ENCODE measurements at places on chromosomes 5 and 9.

DNA sequence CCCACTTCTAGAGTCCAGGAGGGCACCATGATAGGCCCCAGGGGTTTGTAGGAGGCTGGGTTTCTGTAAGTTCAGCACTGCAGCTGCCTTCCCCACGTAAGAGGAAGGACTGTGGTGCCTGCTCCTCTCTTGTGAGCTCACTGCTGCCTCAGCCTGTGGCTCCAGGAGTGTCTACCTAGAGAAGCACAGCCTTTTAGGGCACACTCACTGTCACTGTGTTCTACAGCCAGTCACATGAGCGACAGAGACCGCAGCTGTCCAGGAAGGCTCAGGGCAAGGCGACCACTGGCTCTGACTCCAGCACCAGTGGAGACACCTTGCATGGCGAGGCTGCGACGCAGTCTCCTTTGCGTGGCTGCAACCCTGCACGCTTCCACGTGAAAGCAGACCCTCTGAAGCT lies 72.8 kb downstream of the OTULIN start:
- DNase-seq: no peak

DNA sequence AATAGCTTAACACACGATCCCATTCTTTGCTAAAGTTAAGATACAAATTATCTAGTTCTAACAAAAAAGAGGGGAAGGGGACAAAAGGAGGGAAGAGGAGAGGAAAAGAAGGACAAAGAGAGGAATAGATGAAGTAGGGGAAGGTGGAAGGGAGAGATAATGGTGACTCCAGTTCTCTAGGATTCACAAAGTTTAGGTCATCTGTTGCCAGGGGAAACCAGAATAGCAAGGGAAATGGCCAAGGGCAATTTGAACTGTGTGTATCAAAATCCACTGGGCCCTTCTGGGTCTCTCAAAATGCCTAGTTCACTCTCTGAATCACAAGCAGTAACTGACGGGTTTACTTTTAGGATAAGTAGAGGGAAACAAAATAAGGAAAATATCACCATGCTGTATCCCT lies 7.6 kb downstream of the SLC24A2 start:
- no peak for DNase-seq

DNA sequence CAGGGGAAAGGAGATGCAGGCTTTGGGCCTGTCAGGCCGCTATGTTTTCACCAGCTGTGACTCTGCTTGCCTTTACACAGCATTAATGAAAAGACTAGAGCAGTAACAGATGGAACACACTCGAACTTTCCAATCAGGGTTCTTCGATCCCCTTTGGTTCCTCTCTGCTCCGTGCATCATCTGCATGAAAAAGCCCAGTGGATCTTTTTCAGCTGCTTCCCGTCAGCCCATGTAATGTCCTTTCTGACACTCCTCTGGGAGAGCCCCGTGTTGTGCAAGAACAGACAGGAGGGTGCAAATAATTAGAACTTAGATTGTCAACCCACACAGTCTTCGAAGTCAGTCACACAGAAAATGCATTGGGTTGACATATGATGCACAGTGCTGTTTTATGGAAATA lies 448.9 kb upstream of the ZNF462 start:
- DNase-seq: no peak

DNA sequence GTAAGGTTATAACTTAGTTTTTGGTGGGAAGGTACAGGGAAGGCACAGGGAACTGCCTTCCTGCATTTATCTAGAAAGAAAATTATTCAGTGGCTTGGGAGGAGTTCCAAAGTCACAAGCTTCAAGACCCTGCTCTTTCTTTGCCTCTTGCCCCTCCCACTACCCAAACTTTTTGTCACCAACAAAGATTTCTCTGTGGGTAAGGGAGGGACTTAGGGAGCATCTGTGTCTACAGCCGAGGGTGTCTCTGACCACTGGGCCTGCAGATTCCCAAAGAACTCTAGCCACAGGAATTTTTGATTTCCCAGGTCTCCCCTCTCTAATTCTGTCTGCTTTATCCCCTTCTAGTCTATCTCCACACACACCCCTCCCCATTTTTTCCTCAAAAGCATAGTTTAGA lies 2.1 kb downstream of the ECSCR start:
- DNase-seq: no peak

DNA sequence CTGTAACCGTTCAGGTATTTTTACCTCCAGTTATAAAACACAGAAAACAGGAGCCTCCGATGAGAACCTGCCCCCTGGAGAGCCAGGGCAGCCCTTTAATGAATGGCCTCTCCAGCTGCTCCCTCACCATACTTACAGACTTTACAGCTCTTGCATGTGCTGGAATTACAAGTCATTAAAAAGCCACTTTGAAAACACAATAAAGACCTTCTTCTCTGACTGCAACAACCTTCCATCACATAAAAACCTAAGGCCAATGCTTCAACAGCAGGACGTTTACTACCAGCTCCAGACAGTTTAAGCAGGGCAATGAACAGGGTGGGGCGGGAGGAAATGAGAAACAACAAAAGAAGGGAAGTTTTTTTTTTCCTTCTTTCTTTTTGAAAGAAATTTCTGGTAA lies 213.8 kb downstream of the MLLT3 start:
- peak; percentile 67 for DNase-seq

DNA sequence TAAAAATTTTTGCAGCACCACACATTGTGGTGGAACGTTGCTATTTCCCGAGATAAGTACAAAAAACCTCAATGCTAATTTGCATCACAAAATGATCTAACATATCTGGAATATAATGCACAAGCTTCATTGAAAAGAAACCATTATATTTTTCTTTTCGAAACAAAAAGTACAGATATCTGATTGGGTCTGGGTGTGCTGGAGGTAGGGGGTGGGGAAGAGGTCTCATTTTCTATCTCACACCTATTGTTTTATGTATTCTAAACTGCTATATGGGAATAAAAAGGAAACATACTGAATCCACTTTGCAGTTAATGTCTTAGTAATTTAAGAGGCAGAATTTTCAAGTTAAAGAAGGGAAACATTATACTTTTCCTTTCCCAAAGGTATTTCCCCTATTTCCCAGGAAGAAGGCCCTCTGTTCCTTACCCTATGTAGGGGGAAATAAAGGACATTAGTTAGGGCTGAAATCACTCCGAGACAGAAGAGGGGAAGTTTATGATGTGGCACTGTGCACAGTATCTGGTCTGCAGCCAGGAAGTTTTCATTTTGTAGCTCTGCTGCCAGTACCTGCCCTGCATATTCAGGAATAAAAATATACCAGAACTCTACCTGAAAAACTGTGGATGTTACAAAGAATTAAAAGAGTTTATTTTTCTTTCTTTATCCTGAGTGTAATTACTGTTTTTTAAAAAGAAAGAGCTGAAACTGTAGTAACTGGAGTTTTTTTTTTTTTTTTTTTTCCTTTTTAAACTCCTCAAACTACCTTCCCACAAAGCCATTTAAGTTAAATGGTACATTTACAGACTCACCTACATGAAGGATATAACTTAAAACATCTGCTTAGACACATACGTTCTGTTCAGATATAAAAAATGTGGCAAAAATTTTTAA lies 7.4 kb downstream of the MEF2C start:
- no peak for DNase-seq

DNA sequence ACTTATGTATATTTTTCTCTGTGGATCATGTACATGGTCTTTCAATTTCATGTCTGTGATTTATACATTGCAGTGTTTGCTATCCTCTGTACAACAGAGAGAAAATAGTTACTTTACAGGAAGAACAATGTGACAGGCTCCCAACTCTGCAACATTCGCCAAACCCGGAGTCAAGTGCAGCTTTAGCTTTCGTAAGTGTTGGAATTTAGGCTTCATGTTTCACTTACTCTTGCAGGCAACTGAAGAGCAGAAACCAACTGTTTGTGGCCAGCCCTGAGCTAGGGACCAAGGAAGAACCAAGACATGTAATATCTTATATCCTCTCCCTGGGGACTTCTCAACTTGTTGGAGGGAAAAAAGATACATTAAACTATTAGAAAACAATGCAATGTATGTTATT lies 147.9 kb downstream of the C5orf15 start:
- DNase-seq: peak; percentile 10

GRCh38 chr5:11622785-11623184 lies 281.5 kb downstream of the CTNND2 start:
- no peak for DNase-seq

- no peak for DNase-seq
These were observed 76.2 kb downstream of the TSPAN17 start for GRCh38 chr5:176723440-176723839.

DNA sequence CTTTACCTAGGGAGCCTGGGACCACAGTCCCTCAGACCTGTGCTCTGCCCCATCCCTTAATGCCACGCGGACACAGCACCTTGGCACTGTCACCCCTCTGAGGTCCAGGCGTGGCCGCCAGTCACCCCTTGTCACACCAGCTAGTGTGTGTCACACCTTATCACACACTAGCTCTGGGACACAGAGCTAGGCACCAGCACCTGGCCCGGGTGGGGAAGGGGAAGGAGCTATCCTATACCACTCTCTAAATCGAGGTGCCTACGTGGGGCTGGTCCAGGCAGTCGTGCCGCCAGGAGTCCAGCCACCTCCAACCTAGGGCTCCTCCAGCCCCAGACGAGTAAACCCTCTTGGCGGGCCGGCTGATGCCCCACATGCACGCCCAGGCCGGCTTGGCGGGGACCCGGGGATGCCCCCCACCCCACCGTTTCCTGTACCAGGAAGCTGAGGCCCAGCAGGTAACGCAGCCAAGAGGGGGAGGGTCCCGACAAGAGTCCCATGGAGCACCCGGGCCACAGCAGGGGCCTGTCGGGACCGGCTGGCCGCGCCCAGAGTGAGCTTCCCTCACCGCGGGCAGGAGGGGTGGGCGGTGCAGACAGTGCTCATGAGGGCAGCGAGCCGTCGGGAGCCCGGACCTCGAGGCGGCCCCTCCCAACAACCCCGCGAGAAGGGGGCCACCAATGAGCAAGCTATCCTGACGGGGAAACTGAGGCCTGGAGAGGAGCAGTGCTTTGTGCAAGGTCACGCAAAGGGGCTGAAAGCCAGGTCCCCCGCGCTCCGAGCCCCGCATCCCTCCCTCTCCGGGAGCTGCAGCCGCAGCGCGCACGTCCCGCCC lies 550 bp downstream of the CORO2A start:
- DNase-seq: peak; percentile 85

DNA sequence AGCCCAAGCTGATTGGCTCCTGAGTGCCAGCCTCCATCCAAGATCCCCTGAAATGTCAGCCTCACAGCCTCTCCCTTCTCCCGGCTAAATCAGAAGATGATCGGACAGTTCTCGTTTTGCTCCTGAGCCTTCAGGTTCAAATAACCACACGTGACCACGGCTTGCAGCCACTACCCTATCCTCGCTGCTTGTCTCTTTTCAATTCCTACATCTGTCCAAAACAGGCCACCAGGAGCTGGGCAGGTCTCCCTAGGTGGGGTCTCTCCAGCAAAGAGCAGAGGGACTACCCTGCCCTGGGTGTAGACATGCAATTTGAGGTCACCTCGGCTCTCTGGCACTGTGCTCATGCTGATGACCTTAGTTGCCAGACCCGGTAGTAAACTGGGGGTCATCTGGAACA lies 224.0 kb upstream of the TBC1D2 start:
- DNase-seq: no peak

DNA sequence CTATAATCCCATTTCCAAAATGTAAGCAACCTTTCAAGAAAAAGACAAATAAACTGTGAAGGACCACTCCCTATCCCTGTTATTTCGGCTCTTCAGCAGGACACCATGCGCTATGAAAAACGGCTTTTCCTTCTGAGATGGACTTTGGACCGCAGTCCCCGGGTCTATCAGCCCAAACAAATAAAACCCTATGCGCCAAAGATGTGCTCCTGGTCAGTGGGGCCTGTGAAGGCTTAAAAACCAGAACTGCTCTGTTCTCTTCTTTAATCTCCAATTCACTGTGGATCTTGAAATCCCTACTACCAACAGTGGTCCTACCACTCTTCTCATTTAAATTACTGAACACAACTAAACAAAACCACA lies 33.3 kb downstream of the RAPGEF1 start:
- no peak for DNase-seq

DNA sequence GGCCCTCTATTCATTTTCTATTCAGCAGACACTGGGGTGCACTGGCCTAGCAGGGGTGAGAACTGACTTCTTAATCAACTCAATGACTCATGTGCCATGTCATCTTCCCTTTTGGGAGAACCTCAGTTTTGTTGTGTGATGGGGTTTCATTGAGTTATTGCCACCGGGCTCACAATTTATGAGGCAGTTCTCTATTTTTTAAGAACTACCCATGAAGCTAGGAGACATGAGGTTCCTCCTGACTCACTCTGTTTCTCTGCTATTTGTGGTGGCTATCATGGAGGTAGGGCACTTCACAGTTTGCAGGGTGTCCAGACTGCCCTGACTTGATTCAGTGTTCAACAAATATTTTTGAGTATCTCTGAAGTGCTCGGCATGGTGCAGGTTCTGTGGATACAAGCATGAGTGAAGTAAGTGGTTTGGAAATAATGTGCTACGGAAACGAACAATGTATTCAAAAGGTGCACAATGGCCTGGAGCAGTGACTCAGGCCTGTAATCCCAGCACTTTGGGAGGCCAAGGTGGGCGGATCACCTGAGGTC lies 39.3 kb downstream of the SPARC start:
- DNase-seq: no peak

GRCh38 chr5:154830219-154830595 lies 20.2 kb downstream of the FAXDC2 start:
- DNase-seq: no peak

GRCh38 chr5:95842854-95843544 lies 20.5 kb upstream of the GLRX start:
- peak; percentile 94 for DNase-seq

DNA sequence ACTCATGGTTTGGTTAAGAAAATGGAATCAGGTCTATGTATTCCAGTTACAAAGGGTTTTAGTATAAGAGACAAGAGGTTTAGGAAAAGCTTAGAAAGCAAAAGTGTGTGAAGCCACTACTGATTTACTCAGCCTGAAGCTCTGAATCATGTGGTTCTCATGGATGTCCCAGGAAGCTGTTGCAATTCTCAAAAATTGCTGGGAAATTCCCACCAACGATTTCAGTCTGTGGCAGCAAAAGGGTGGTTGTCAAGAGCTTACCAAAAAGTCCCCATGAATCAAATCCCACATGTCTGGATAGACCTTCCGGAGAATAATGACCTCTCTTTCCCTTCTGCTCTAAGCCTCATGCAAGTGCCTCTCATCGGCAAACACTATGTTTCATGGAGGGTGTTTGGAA lies 929.9 kb downstream of the TLE4 start:
- DNase-seq: no peak

GRCh38 chr9:121735065-121735792 lies 83.8 kb downstream of the DAB2IP start:
- peak; percentile 94 for DNase-seq

GRCh38 chr9:16304301-16304700 lies 566.2 kb downstream of the BNC2 start:
- peak; percentile 93 for DNase-seq

- peak; percentile 83 for DNase-seq
These were observed 142.2 kb upstream of the ZNF366 start for GRCh38 chr5:72649449-72649848.

GRCh38 chr5:163614787-163615186 lies 109.4 kb downstream of the MAT2B start:
- DNase-seq: no peak

- DNase-seq: no peak
These were observed 1110.2 kb downstream of the TAF11L14 start for GRCh38 chr5:18744441-18744840.

All from islet precursor cell (in vitro differentiated cells).